H1 (cell line): ENCODE measurements at places on chromosomes 7 and 10. TPM values are rescaled to one million over a fixed set of nuclear protein-coding genes. Genes with fewer than 3 reads are reported as not detected.

Gene LEP
- not detected in 2 replicates for total RNA-seq

Gene NKX1-2
- 33.9 and 34.9 TPM in 2 replicates for total RNA-seq

Gene RTKN2
- 22.1 and 24.6 TPM in 2 replicates for total RNA-seq

Gene RNF133
- total RNA-seq, result 0.39 TPM in 1 of 2 replicates, not detected in the other

Gene GPR37
- 15.5 and 17.4 TPM in 2 replicates for total RNA-seq

Gene SLC25A28
- total RNA-seq, result 17.2 and 20.6 TPM in 2 replicates

Gene ZNF727
- not detected in 2 replicates for total RNA-seq

Gene PRSS37
- total RNA-seq, result not detected in 2 replicates

Gene RSBN1L
- 22.1 and 22.6 TPM in 2 replicates for total RNA-seq

Gene ANKRD26
- 7.0 and 8.8 TPM in 2 replicates for total RNA-seq

Gene RPEL1
- not detected in 2 replicates for total RNA-seq

Gene OPALIN
- total RNA-seq, result not detected in 2 replicates

Gene OR2A1
- not detected in 2 replicates for total RNA-seq

Gene ZNF804B
- total RNA-seq, result not detected in 2 replicates

Gene FRAT2
- 83.0 and 87.7 TPM in 2 replicates for total RNA-seq

Gene CALHM1
- total RNA-seq, result 0.34 TPM in 1 of 2 replicates, not detected in the other

Gene LIPM
- total RNA-seq, result not detected in 2 replicates

Gene TEX47
- total RNA-seq, result not detected in 2 replicates

Gene ADAM12
- total RNA-seq, result 0.07 and 0.19 TPM in 2 replicates

Gene MYH16
- total RNA-seq, result not detected in 2 replicates

Gene GIMAP8
- total RNA-seq, result not detected in 2 replicates

Gene RAMP3
- 0.88 and 0.92 TPM in 2 replicates for total RNA-seq

Gene USP6NL
- total RNA-seq, result 27.6 and 28.8 TPM in 2 replicates

Gene NUB1
- total RNA-seq, result 37.7 and 43.5 TPM in 2 replicates

Gene STAMBPL1
- 5.5 and 6.5 TPM in 2 replicates for total RNA-seq

Gene FRA10AC1
- total RNA-seq, result 11.9 and 13.5 TPM in 2 replicates

Gene NPC1L1
- 0.06 TPM in 1 of 2 replicates, not detected in the other for total RNA-seq

Gene NOM1
- total RNA-seq, result 29.1 and 31.6 TPM in 2 replicates

Gene C10orf53
- not detected in 2 replicates for total RNA-seq

Gene DPYSL4
- total RNA-seq, result 15.2 and 16.4 TPM in 2 replicates

Gene CXCL12
- total RNA-seq, result 48.0 and 51.4 TPM in 2 replicates

Gene VAX1
- not detected in 2 replicates for total RNA-seq

Gene TBXAS1
- 1.1 and 2.1 TPM in 2 replicates for total RNA-seq

Gene FAM180A
- total RNA-seq, result not detected in 2 replicates

Gene GNAT3
- total RNA-seq, result not detected in 2 replicates

Gene AFAP1L2
- 6.2 and 6.4 TPM in 2 replicates for total RNA-seq

Gene DNAH11
- 4.9 and 6.1 TPM in 2 replicates for total RNA-seq

Gene HOXA3
- total RNA-seq, result not detected in 2 replicates

Gene VWDE
- 18.9 and 21.2 TPM in 2 replicates for total RNA-seq

Gene MINPP1
- total RNA-seq, result 26.1 and 27.2 TPM in 2 replicates

Gene DNAJC12
- 2.9 and 4.2 TPM in 2 replicates for total RNA-seq

Gene CCDC172
- 1.7 and 3.6 TPM in 2 replicates for total RNA-seq

Gene PODXL
- total RNA-seq, result 925 and 945 TPM in 2 replicates

Gene SPDYE16
- total RNA-seq, result not detected in 2 replicates

Gene COL17A1
- total RNA-seq, result 0.37 and 1.9 TPM in 2 replicates

Gene FANK1
- total RNA-seq, result 0.84 TPM in 1 of 2 replicates, not detected in the other

Gene ZNF398
- total RNA-seq, result 62.2 and 63.5 TPM in 2 replicates

Gene VPS41
- total RNA-seq, result 51.4 and 63.3 TPM in 2 replicates
